Spinal cord (tissue), 10 donors: ENCODE measurements at places on chromosomes 6 and 20. TPM values are rescaled to one million over a fixed set of nuclear protein-coding genes. Genes with fewer than 3 reads are reported as not detected.

STX11 gene
- total RNA-seq: 0.94 TPM

B3GAT2 gene
- total RNA-seq: 82.5 TPM

KCNK16 gene
- total RNA-seq: not detected

TIAM2 gene
- total RNA-seq: 15.6 TPM

ECT2L gene
- 0.99 TPM for total RNA-seq

DNA sequence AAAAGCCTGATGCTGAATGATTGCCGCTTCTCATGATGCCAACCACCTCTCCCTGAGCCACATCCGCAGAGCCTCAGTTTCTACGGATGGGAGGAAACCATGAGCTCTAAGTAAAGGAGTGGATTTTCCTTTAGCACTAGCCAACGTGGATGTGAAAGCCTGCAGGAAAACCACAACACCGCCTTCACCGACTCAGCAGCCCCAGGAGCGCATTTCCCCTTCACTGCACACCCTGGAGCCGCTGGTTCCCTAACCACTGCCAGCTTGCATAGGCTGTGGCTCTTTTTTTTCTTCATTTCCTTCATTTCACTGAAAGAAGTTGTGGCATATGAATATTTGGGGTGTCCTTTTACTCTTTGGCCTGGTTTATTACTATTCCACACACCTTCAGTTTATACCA, 50.5 kb upstream of the SSTR4 start:
- DNase-seq: no peak

DNA sequence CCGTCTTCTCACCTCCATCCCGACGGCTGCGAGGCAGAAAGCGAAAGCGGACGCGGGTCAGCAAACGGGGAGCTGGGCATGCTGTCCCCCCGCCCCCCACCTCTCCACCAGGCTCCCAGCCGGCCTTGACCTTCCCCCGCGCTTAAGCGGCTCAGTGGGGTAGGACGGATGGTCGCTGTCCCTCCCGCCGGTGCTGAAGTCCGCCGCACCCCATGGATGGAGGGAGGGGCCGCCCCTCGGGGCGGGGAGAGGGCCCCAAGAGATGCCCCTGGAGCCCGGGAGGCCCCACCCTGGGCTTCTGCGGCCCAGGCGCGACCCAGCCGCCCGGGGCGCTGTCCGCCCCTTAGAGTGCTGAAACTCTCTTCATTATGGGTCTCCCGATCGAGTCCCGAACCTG, at the start of gene KCNB1:
Gene KCNB1 (minus strand): TSS at position 48 of the 397 bp plus-strand sequence. CDS start 188 bp downstream, outside the sequence.
- no peak for DNase-seq

- peak; percentile 94 for DNase-seq
Observed at GRCh38 chr20:47785854-47786764, 828 bp upstream of the SULF2 start.

DNA sequence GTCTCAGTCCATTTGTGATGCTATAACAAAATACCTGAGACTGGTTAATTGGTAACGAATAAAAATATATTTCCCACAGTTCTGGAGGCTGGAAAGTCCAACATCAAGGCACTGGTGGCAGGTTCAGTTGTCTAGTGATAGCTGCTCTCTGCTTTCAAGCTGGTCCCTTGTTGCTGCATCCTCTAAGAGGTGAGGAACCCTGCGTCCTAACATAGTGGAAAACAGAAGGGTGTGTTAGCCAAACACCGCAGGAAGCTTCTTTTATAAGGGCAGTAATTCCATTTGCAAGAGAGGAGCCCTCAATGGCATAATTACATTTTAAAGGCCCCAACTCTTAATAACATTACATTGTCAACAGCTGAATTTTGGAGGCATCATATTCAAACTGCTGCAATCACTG, 372.7 kb downstream of the ADGRB3 start:
- DNase-seq: no peak

- no peak for DNase-seq
Observed at GRCh38 chr20:32651537-32651936, 22.2 kb downstream of the C20orf203 start.

DNA sequence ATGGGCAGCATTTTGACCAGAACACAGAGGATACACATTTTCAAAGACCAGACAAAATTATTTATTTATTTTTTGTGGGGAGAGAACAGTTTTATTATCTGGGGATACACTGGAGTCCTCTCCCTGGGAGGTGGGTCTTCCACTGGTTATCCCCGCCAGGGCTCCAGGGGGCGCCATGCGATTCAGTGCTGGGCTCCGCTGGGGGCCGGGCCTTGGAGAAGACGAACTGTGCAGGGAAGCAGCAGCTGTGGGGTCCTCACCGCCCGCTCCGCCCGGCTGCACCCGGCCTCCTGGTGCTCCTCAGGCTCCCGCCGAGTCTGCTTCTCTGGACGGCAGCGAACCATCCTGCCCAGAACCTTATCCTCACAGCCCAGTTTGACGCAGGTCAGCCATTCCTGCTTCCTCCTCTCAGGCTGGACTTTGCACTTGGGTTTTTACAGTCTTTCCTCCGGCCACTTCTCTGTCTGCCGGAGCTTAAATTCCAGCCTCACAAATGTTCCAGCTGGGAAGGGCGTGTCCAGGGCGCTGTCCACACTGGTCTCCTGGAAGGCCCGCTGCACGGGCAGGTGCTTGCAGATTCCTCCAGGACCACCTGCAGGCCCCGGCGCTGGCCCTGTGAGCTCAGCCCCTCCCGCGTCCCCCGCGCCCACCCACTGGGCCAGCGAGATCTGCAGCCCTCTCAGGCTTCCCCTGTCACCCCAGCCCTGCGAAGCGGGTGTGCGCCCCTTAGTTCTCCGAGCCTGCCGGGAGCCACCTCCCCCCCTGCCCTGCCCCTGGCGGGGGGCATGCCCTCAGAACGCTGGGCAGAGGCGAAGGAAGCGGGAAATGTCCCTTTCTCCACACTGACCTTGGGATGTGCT, 1830.0 kb upstream of the DEFB115 start:
- no peak for DNase-seq

- no peak for DNase-seq
Observed at GRCh38 chr20:26218301-26218700, 521.6 kb upstream of the ZNF337 start.

DNA sequence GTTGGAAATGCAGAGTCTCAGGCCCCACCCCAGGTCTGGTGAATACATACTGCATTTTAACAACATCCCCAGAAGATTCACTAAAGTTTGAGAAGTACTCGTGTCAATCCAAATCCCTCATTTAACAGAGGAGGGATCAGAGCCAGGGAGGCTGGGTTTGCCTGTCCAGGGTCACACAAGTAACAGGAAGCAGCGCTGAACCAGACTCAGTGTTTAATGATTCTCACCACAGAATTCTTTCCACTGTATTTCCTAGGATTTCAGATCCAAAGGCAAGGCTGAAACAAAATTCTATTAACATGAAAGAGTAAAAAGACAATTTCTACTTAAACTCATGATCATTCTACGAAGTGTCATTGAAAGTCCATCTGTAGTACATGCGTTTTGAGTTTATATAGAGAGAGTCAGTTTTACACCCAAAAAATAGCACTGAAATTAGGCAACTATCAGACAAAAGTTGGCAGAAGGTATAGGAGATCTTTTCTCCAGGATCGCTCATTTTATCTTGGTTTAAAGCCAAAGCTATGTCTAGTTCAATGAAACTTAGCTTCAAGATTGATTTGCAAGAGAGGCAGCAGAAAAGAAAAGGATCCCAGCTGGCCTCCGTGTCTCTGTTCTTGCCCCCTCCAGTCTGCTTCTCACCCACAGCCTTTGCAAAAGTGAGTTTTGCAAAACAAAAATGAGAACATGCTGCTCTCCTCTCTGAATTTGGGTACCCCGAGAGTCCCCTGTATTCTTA, 6.0 kb upstream of the AGPAT4 start:
- peak; percentile 27 for DNase-seq

GRCh38 chr6:121688974-121689373, 253.5 kb downstream of the GJA1 start:
- no peak for DNase-seq

DNA sequence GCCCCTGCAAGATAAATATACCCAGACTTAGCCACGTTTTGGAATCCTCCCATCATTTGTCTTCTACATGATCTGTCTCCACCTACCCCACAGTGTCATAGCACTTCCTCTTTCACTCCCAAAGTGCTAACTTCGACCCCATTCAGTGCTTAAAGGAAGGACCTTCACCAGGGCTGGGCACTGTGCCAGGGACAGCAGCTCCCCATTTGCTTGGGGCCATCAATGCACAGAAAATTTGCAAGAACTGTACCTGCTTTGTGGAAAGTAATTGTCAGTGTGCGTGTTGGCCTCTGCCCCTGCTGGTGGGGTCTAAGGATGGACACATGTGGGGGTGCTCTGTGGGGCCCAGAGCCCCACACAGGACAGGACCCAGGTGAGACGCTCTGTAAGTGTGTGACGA, 5.2 kb upstream of the BPIFA2 start:
- no peak for DNase-seq

GRCh38 chr6:94893327-94893726, 684.0 kb upstream of the MANEA start:
- DNase-seq: no peak

- DNase-seq: no peak
Observed at GRCh38 chr6:90434094-90434493, 137.5 kb upstream of the BACH2 start.

GRCh38 chr20:62500237-62500864, 24.6 kb upstream of the GATA5 start:
- no peak for DNase-seq

DNA sequence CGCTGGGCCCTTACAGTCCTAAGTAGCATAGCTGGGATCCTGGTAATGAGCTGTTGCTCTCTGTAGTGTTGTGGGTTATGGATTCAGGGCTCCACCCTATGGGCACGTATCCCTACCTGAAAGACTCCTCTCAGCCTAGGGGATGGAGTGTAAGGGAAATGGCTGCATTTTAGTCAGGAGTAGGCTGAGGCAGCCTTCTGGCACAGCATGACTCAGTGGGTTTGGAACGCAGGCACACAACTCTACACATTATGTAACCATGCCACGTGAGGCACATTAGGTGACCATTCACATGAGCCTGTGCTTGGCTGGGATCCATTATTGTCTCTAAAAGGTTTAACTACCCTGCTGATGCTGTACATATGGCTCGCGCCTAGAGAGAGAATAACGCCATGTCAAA, 27.8 kb downstream of the HDDC2 start:
- DNase-seq: no peak

GRCh38 chr6:170131351-170131750, 159.5 kb downstream of the DLL1 start:
- no peak for DNase-seq

GRCh38 chr6:125887372-125887771, 69.2 kb upstream of the HINT3 start:
- DNase-seq: no peak
